NCI-H748 treated with DMSO at 0.1 percent for 48 hours (cell line): ENCODE measurements at places on chromosomes 2 and 18.

DNA sequence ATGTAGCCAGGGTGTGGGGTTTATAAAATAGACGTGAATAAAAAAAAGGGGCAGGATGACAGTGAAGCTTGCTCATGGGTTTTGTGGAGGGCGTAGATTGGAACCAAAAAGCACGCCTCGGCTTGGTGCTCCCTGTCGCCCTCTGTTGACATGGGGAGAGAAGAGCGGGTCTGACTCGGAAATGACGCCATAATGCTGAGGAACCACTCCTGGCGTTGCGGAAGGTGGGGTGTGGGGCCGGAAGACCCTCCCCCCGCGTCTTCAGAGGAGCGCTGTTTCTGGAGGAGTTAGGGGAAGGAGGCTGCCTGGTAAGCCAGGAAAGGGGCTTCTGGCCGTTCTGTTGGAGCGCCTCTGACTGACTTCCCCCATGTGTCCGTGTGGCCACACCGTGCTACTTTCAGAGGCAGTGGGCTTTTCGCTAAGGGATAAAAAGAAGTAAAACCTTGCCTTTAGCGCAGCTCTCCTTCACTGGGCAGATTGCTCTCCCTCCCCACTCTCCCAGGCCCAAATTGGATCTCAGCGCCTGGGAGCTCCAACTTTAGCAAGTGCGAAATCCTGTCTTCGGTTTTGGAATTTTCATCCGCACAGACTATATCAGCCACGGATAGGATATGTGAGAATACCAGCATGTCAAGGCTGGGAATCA, 42.8 kb downstream of the PLEKHA3 start:
- DNase-seq = peak; percentile 91

DNA sequence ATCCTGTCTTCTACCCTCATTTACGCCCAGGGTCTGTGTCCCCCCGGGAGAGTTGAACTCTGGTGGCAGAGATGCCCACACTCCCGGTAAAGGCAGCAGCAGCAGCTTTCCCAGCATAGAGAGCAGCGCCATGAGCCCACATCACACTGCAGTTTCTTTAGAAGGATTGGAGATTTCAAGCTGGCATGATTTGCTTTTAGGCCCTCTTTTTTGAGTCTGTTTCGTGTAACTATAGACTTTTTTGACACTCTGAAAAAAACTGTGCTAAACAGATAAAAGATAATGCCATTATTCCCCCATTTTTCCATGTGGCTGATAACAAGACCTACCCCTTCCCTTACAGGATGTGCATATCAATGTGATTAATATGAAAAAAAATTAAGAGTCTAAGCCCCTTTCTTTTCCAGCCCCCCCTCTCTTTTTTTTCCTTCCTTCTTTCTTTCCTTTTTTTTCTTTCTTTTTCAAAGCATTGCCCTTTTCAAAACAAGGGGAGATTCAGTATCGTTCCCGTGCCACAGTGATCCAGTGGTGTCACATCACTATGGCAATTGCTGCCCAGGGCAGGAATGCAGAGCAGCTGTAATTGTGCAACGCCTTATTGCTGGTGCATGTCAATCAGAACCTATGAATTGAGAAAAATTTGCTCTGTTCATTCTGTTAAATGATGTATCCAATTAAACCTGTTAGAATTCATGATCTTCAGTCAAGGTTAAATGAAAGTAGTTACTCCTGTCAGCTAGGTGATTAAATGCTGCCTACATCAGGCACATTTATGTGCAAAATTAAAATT, 104.5 kb downstream of the CDCA7 start:
- no peak for DNase-seq

- DNase-seq = no peak
Observed at GRCh38 chr2:221999717-222000116, 299.1 kb downstream of the PAX3 start.

DNA sequence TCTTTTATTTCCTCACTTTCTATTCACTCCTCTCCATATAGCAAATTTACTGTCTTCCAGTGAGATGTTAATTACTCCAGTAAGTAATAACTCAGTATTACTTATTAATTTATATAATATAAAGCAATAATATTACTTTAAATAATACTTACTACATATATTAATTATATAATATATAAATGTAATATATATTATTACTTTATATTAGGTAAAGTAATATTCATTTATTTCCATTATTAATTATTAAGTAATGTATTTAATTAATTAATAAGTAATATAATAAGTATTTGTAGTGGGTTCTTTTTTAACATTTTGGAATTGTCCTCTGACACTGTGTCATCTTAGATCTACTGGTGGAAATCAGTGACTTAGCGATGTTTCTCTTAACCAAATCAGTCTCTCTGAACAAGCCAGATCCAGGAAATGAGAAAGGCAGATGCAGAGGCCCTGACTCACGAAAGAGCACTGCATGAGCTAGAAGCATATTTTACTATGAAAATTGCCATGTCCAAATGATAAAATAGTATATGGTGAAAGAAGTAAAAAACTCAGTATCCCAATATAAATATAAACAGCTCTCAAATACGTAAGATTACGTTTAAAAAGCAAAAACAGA, 115.9 kb downstream of the DSEL start:
- no peak for DNase-seq

DNA sequence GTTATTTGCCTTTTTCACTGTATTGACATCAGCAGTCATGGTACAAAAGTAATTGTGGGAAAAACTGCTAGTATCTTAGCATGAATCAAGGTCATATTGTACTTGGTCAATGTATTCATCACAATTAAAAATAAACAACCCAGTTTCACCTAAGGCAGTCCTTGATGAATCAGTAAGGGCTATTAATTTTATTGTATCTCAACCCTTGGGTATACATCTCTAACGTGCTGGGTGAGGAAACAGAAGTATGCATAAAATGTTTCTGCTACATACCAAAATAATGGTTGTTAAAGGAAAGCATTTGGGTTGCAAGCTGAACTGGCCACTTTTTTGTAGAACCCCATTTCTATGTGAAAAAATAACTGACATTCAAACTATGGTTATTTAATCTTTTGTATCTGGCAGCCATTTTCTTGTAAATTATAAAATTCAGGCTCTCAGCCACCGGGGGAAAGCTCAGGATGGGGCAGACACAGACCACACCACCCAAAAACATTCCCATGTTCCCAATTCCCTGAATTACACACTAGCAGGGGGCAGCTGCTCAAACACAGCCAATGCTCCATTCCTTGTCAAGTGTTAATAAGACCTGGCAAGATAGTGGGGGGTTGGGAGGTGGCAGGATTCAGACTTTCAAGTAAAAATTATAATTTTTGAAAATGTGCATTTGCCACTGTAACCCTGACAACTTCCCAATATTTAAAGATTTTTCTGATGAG, 49.3 kb downstream of the OLA1 start:
- DNase-seq = no peak
